ENCODE measurements at places on chromosomes 16 and 17. TPM values are rescaled to one million over a fixed set of nuclear protein-coding genes. Genes with fewer than 3 reads are reported as not detected.

The LRRC75A gene
- 1.7 TPM for total RNA-seq

The SRL gene
- total RNA-seq, result not detected

The CA4 gene
- not detected for total RNA-seq

The EPOP gene
- 0.98 TPM for total RNA-seq

The CACNG1 gene
- not detected for total RNA-seq

The MT1X gene
- total RNA-seq, result 18.6 TPM

The CCL4 gene
- 26.2 TPM for total RNA-seq

The EVPLL gene
- total RNA-seq, result not detected

The FADS6 gene
- total RNA-seq, result not detected

The PRSS22 gene
- 2.1 TPM for total RNA-seq

The RAP1GAP2 gene
- 19.9 TPM for total RNA-seq

The TPSG1 gene
- not detected for total RNA-seq

The BAHCC1 gene
- 0.24 TPM for total RNA-seq

The SF3B3 gene
- 142 TPM for total RNA-seq

The C17orf78 gene
- total RNA-seq, result not detected

The STX8 gene
- total RNA-seq, result 38.6 TPM

The TEKT1 gene
- total RNA-seq, result not detected

The KRT39 gene
- not detected for total RNA-seq

The PDIA2 gene
- total RNA-seq, result not detected

The CDH11 gene
- total RNA-seq, result not detected

The GRAPL gene
- 18.7 TPM for total RNA-seq

The KRTAP4-6 gene
- total RNA-seq, result not detected

The SBK1 gene
- total RNA-seq, result 16.5 TPM

The TSEN54 gene
- total RNA-seq, result 116 TPM

All from CD8-positive, alpha-beta T cell (primary cell).